Activated CD4-positive, alpha-beta T cell treated with anti-CD3 and anti-CD28 coated beads, Interleukin-2, Interleukin-6, amounts not matched to agents 100 ng/mL and 50 ng/mL, durations not matched to agents 16 hours and 8 hours (primary cell): ENCODE measurements at places on chromosomes 1 and 21.

- no peak for DNase-seq
These were observed 182.7 kb upstream of the KLHDC7A start for GRCh38 chr1:18297896-18298648.

GRCh38 chr1:151435174-151435573 is 24.1 kb downstream of the POGZ start:
- no peak for DNase-seq

GRCh38 chr1:177650947-177651346 is 318.9 kb downstream of the SEC16B start:
- no peak for DNase-seq

DNA sequence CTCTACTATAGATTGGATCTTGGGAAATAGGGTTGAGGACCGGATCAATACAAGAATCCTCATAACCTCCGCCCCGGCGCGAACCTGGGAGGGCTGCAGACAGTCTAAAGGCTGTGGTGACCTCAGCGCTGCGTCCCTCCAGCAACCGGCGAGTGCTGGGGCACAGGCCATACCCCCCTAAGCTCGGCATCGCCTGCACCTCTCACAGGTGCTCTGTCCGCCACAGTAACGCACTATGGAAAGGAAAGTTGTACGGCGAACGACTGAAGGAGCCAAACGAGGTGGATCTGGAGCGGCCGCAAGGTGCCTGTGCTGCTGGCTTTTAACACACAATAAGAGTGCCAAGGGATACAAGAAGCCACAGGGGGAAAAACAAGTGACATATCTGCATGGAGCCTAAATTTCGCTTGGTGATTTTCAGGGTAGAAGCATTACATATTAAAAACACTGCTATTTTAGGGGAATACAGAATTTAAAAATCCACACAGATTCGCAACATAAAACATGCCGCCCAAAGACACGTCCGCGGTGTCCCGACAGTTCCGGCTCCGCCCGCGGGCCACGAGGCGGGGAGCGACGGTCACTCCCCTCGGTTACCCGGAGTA is 1.4 kb upstream of the RBM15 start:
- peak; percentile 53 for DNase-seq
